NCI-H1436 (cell line): ENCODE measurements at places on chromosomes 4 and X.

DNA sequence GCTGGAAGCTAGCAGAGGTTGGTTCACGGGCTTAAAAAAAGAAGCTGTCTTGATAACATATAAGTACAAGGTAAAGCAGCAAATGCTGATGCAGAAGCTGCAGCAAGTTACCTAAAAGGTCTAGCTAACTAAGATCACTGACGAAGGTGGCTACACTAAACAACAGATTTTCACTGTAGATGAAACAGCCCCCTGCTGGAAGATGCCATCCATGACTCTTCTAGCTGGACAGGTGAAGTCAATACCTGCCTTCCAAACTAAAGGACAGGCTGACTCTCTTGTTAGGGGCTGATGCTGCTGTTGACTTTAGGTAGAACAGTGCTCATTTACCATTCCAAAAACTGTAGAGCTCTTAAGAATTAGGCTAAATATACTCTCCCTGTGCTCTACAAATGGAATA, 99.5 kb downstream of the FBXW7 start:
- no peak for DNase-seq

- no peak for DNase-seq
These were observed 24.8 kb downstream of the EVC2 start for GRCh38 chr4:5683566-5683965.

DNA sequence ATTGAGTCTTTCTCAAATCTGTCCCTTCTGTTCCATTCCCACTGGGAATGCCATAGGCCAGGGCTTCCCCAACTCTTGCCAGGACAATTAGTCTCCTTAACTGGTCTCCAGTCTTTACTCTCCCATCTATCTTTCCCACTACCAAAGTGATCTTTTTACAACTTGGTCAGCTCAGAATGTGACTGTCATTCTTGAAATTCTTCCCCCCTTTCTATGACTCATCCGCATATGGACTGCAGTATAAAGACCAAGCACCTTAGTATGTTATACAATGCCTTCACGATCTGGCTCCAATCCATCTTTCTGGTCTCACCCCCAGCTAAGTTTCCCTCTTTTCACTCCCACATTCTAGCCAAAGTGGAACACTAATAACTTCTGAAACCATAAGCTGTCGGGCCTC, 383.8 kb downstream of the OPHN1 start:
- no peak for DNase-seq

GRCh38 chrX:114841051-114841450, 176.4 kb downstream of the IL13RA2 start:
- DNase-seq: no peak

DNA sequence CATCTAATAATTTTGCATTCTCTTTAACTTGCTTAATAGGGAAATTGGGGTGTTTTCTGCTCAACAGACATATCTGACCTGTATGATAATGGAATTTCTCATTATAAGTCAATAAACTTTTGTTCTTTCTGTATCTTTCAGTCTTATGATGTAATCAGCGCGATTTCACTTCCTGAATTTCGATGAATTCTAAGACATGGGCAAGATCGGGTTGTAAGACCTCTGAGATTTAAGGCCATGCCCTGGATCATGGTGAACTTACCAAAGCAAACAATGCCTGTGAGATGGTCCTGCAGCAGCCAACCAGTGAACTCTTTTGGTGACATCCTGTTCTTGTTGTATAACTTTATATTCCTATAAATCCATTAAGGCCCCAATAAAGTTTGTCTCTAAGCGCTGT, 88.1 kb downstream of the NBDY start:
- DNase-seq: no peak

GRCh38 chr4:174600391-174600790, 78.1 kb upstream of the HPGD start:
- DNase-seq: no peak

GRCh38 chrX:21778236-21778635, 20.3 kb upstream of the SMPX start:
- no peak for DNase-seq

- DNase-seq: no peak
These were observed 590.9 kb downstream of the ARAP2 start for GRCh38 chr4:35653451-35653850.

- no peak for DNase-seq
These were observed 47.3 kb downstream of the HUWE1 start for GRCh38 chrX:53639257-53639656.

DNA sequence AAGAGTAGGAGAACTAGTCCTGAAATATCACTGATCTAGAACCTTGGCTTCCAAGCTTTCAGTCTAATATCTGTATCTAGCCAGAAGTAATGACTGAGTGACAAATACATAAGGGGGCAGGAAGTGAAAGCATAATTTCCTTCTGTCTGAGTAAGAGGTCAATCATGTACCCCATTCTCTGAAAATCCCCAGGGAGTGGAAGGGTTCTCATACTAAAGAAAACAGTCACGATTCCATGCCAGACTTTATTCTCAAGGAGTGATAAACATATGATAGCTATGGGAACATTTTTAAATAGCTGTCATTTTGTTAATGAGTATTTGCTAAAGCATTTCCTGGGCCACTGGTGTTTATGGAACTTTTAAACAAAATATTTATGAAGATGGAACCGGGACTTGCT, 308.5 kb downstream of the ARHGAP24 start:
- no peak for DNase-seq

DNA sequence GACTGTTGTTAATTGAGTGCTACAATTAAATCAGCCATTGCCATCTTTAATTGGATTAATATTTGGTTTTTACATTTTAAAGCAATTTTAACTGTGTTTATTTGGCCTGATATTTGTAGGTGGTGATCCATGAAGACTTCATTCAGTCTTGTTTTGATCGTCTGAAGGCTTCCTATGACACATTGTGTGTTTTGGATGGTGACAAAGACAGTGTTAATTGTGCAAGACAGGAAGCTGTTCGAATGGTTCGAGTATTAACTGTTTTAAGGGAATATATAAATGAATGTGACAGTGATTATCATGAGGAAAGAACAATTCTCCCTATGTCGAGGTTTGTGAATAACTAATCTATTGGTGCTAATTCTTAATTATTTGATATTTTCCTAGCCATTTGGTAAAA, 82.6 kb downstream of the USP9X start:
- no peak for DNase-seq

GRCh38 chr4:1505511-1506460, 99.5 kb upstream of the NKX1-1 start:
- no peak for DNase-seq

DNA sequence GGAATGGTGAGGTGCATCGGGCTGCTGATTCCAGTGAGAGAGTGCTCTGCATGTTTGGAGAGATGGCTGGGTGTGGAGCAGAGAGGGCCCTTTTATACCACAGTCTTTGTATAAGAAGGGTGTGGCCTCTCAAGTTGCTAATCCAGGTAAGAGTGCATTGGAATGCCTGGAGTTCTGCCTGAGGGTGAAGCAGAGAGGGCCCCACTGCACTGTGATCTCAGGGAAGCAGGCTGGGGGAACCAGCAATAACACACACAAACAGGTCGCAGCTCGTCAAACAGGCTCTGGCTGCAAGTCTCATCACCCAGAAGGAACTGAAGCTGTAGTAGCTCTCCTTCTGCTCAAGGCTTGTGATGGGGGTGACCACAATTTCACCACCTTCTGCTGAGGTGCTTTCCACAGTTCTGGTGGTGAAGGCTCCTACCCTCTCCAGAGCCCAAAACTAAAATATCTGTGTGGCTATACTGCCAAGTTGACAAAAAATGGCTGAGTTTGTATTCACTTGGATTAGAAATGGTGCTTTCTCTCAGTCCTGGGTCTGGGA, 687.4 kb upstream of the HS3ST1 start:
- DNase-seq: no peak
